ENCODE measurements at places on chromosomes 16 and 17. TPM values are rescaled to one million over a fixed set of nuclear protein-coding genes. Genes with fewer than 3 reads are reported as not detected.

DNA sequence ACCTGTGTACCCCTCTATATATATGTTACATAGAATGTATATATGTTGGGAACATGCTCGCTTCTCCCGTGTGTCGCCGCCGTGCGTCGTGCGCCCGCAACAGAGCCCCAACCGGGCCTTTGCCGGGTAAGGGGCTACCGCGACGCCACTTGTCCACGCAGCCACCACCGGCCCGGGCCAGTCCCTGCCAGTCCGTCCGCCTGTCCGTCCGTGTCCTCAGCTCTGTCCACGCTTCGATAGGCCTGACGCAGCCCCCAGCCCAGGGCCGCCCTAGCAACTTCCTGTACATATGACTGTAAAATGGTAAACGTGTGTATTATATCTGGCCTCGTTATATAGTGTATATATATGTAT is 25.9 kb downstream of the SREBF1 start:
- DNase-seq = no peak

Gene FBXL16
- total RNA-seq = not detected

GRCh38 chr17:2346475-2346874 is 9.2 kb downstream of the SGSM2 start:
- no peak for DNase-seq

- DNase-seq = no peak
Observed at GRCh38 chr16:80298676-80299075, 242.1 kb upstream of the DYNLRB2 start.

GRCh38 chr17:82858376-82859126 is 18.7 kb upstream of the ZNF750 start:
- DNase-seq = no peak

- DNase-seq = no peak
Observed at GRCh38 chr16:87550495-87550961, 51.8 kb upstream of the JPH3 start.

Gene ZSCAN10
- not detected for total RNA-seq

DNA sequence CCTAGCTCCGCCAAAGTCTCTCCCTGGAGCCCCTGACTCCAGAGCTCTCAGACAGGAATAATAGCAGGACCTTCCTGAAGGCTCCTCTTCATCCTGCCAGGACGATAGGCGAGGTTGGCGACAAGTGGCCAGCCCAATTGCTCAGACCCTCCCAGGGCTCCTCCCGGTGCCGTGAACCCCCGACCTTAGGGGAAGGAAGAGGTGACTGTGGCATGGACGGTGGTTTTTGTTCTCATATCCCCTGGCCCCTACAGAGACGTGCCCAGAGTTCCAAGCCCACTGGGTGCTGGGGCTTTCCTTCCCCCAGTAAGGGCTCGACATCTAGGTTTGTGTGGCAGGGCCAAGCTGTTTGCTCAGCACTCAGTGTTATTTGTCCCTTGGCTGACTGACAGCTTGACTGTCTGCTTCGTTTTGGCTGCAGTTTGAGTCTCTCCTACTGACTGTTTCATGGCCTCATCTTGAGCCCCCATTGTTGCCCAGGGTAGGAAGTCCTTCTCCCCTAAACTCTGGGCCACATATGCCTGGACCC is 4.6 kb upstream of the ADCY7 start:
- no peak for DNase-seq

DNA sequence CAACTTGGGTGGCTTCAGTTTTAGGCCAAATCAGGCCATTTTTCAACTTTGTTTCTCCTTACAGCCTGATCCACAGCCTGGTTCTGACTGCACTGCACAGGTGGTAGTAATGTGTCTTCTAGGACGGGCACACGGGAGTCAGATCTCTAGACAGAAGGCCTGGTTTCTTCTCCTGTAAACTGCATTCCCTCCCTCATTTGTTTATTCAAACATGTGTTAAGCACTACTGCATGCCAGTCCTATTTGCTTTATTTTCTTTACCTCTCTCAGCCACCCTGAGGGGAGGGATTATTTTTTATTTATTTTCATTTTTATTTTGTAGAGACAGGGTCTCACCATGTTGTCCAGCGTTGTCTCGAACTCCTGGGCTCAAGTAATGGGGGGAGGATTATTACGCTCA is 6.3 kb upstream of the KSR1 start:
- no peak for DNase-seq

- DNase-seq = peak; percentile 2
Observed at GRCh38 chr17:5467416-5467815, 1.4 kb downstream of the DHX33 start.

GRCh38 chr17:27496971-27497370 is 40.7 kb downstream of the KSR1 start:
- no peak for DNase-seq

GRCh38 chr17:51115179-51115578 is 5.5 kb downstream of the SPAG9 start:
- no peak for DNase-seq

Gene ZNF594
- total RNA-seq = 4.4 TPM

- no peak for DNase-seq
Observed at GRCh38 chr17:42509841-42510240, 26.2 kb upstream of the NAGLU start.

Gene CCL16
- not detected for total RNA-seq

DNA sequence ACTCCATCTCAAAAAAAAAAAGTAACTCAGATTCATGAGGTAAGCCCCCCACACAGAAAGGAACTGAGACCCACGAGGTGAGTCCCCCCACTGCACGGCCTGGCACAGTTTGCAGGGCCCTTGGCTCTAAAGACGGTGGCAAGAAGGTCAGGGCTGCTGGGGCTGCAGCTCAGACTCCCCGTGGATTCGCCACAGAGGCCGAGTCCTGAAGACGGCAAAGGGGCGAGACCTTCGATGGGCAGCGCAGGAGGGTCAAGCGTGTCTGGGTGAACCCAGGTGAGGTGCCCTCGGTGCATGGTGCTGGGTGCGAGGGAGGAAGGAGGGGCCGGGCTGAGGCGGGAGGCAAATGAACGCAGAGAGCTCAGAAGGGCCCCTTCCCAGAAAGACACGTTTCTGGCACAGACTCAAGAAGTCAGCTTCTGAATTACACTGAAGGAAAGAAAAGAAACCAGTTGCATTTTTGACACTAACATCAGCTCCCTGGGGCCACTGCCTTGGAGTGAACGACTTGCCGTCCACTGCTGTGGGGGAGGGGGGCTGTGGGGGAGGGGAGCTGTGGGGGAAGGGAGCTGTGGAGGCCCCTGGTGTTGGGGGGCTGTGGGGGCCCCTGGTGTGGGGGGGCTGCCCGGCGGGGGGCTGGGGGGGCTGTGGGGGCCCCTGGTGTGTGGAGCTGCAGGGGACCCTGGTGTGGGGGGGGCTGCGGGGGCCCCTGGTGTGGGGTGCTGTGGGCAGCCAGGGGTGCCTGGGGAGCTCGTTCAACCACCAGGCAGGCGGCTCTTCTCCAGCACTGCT is 69.8 kb upstream of the METRNL start:
- no peak for DNase-seq

DNA sequence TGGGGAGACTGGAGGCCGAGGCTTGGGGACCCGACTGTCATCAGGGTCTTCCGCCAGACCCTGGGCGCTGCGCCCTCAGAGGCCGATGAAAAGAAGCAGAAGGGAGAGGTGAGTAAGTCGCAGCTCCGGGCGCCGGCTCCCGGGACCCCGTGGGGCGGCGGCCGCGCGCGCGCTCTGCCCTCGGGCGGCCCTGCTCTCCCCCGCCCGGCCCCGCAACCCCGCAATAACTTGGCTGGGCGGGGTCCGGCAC is 392 bp upstream of the ABHD15 start:
- no peak for DNase-seq

DNA sequence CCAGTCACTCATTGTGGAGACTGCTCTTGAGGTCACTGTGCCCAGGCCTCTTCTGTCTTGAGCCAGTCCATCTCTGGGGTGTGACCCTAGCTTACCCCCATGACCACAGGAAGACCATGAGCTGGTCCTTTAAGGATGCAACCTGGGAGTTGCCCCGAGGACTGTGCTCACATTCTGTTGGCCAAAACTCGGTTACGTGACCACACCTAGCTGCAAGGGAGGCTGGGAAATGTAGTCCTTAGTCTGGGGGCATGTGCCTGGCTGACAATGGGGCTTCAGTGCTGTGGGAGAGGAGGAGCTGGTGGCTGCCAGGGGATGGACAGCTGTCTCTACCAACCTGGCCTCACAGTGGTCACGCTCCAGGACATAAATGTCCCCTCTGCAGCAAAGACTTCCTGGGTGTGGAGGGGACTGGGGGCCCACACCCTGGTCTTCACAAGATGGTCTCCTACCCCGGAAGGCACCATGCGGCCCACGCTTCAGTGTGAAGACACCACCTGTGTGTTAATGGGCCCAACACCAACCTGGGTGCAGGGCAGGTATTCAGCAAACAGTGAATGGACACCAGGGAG is 55.4 kb downstream of the JPH3 start:
- peak; percentile 43 for DNase-seq

DNA sequence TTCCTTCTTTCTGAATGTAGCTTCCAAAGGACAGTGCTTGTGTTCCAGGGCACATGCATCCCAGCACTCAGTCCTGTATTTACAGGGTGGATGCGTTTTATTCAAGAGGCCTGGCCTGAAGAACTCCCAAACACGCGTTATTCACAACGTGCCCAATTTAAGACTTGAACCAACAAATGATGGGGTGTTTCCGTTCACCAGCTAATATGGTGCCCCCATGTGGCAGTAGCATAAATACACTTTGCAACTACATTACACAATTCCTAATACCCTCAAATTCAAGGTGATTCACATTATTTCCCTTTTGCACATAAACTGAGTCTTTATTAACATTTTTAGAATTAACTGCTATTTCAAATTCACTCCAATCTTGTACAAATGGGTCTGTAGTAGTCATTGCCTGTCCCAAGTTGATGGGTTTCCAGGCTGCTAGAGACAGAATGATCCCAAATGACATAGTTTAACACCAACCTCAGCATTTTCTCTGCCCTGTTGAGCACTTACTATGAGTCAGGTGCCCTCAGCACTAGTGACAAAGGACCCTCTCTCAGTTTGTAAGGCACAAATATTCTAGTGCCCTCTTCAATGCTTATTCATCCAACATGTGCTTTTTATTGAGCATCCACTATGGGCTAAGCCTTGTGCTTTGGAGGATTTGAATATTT is 26.9 kb downstream of the HSD17B2 start:
- peak; percentile 62 for DNase-seq

GRCh38 chr16:67399218-67399733 is 6.0 kb upstream of the TPPP3 start:
- no peak for DNase-seq

GRCh38 chr17:73658821-73659515 is 14.7 kb upstream of the SDK2 start:
- DNase-seq = no peak

DNA sequence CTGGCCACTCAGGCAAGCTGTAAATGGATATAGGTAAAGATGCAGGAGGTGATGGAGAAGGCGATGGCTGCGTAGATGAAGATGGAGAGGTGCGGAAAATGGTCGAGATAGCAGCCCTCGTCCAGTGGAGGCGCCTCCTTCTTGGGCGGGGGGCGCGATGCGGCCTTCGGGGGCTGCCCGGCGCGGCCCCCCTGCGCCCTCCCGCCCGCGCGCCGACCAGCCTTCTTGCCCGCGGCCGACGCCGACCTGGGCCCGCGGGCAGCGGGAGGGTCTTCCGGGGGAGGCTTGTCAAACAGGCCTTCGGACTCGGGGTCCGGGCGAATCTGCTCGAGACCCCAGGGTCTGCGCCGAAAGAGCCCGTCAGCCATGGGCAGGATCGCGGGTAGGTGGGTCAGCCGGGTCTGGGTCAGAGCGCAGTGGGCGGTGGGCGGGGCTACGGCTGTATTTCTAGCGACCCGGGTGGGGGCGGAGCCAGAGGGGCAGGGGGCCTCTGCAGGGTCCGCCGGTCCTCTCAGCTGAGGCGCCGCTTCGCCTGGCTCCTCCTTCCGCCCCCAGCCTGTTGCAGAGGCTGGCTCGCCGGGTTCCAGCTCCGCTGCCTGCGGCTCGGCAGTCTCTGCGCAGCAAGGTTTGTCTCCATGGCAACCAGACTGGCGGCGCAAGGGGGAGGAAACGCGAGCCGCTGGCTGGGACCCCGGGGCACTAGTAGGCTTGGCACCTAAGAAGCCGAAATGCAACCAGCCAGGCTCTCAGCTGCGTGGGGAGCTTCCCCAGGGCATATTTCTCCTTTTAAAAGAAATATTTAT is 14.4 kb downstream of the MIS12 start:
- peak; percentile 81 for DNase-seq

Gene GP1BA
- total RNA-seq = not detected

GRCh38 chr17:16439811-16440351 is 24.5 kb downstream of the TRPV2 start:
- DNase-seq = no peak

Gene ENPP7
- total RNA-seq = not detected

- DNase-seq = no peak
Observed at GRCh38 chr17:3896108-3896967, 3.5 kb upstream of the CAMKK1 start.

Gene MT1M
- 4.5 TPM for total RNA-seq

DNA sequence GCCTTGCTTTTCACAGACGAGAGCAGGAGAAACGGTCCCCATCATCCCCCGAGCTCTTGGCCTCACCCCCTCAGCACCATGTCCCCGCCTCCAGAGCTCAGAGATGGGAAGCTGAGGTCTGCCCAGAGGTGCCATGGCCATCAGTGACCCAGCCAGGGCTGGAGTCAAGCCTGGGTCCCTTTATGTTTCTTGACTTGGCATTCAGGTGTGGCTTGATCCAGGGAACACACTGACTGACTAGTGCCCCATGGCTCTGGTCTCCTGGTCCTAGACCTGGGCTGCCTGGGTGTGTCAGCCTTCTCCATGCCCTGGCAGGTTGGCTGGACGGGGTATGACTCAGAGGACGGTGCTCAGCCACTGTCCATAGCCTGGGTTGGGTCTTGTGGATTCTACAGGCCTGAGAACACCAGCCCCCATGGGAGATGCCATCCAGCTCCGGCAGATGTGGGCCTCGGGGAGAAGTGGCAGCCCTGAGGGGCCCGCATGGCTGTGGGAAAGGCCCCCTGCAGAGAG is 54.2 kb downstream of the ZFPM1 start:
- peak; percentile 8 for DNase-seq

Gene C1QTNF8
- not detected for total RNA-seq

GRCh38 chr16:87780385-87780989 is 14.7 kb upstream of the KLHDC4 start:
- DNase-seq = peak; percentile 87

GRCh38 chr16:85975451-85975981 is 76.6 kb downstream of the IRF8 start:
- no peak for DNase-seq

Gene TP53TG3D
- 2.2 TPM for total RNA-seq

- no peak for DNase-seq
Observed at GRCh38 chr17:3626831-3627768, 8.9 kb downstream of the SHPK start.
